ENCODE measurements at places on chromosomes 11 and 22. TPM values are rescaled to one million over a fixed set of nuclear protein-coding genes. Genes with fewer than 3 reads are reported as not detected.

DNA sequence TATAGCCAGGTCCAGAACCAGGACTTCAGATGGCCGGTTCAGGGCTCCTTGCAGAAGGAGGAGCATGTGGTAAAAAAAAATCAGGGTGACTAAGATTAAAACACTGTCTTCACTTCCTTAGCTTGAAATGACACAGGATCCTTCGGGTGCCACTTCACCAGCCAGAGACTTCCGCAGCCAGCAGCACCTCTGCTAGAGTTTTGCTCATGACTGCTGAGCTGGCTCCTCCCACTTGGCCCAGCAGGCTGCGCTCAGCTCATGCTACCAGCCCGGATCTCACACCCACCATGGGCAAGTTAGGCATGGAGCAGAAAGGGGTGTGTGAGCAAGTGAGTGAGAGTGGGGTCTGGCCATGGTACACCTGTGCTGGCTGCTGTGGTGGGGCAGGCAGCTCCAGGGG is 6.6 kb upstream of the MS4A18 start:
- H3K27ac ChIP-seq = no peak overlapping the region
- H3K4me1 ChIP-seq = no peaks in the 10 kb centered on the region
- no peak overlapping the region for H3K4me3 ChIP-seq
- peaks cover 7% of the 10 kb centered on the region for H3K27me3 ChIP-seq

CD248 gene
- total RNA-seq = 0.32 TPM

GRCh38 chr22:27880778-27881394 is 38.2 kb downstream of the PITPNB start:
- no peaks in the 10 kb centered on the region for H3K27me3 ChIP-seq
- peak; percentile 47 for DNase-seq
- no peaks in the 10 kb centered on the region for H3K4me1 ChIP-seq

- no peaks in the 10 kb centered on the region for H3K27me3 ChIP-seq
- no peak overlapping the region for H3K4me3 ChIP-seq
- no peak overlapping the region for H3K27ac ChIP-seq
- H3K4me1 ChIP-seq = no peaks in the 10 kb centered on the region
Observed at GRCh38 chr22:17113600-17113999, 7.6 kb downstream of the TMEM121B start.

- H3K4me3 ChIP-seq = no peak overlapping the region
- no peak for DNase-seq
- peaks cover 7% of the 10 kb centered on the region for H3K4me1 ChIP-seq
- no peak overlapping the region for H3K27ac ChIP-seq
- H3K27me3 ChIP-seq = no peaks in the 10 kb centered on the region
Observed at GRCh38 chr11:111963931-111964340, 26.8 kb downstream of the DIXDC1 start.

DNA sequence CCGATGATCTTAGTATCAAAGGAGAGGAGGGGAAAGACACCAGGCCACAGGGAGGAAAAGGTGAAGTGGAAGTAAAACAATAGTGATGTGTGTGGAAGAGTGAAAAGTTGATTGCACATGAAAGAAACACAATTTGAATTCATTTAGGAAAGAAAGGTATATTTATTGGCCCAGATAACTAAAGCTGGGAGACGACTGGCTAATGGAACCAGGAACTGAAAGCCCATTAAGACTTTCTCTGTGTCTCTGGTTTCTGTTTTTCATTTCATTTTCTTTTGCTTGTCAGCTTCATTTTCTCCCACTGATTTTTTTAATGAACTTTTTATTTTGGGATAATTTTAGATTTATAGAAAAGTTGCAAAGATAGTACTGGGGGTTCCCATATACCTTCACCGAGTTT is 5.1 kb upstream of the DCHS1 start:
- no peak overlapping the region for H3K4me3 ChIP-seq
- H3K27ac ChIP-seq = no peak overlapping the region
- H3K4me1 ChIP-seq = no peaks in the 10 kb centered on the region
- no peak for DNase-seq
- peaks cover 6% of the 10 kb centered on the region for H3K27me3 ChIP-seq

GRCh38 chr11:131880976-131881375 is 510.6 kb downstream of the NTM start:
- DNase-seq = no peak
- no peak overlapping the region for H3K4me3 ChIP-seq
- H3K36me3 ChIP-seq = no peaks in the 10 kb centered on the region
- no peak overlapping the region for H3K27ac ChIP-seq
- no peaks in the 10 kb centered on the region for H3K27me3 ChIP-seq
- H3K4me1 ChIP-seq = no peaks in the 10 kb centered on the region

GRCh38 chr22:27526901-27527300 is 274.7 kb downstream of the MN1 start:
- no peak overlapping the region for H3K27ac ChIP-seq
- no peaks in the 10 kb centered on the region for H3K27me3 ChIP-seq
- H3K36me3 ChIP-seq = no peaks in the 10 kb centered on the region
- peaks cover 5% of the 10 kb centered on the region for H3K4me1 ChIP-seq

GRCh38 chr11:128603752-128604414 is 16.5 kb upstream of the ETS1 start:
- no peak overlapping the region for H3K4me3 ChIP-seq
- no peaks in the 10 kb centered on the region for H3K4me1 ChIP-seq
- no peaks in the 10 kb centered on the region for H3K36me3 ChIP-seq
- no peak overlapping the region for H3K27ac ChIP-seq
- peaks cover 58% of the 10 kb centered on the region for H3K27me3 ChIP-seq

GRCh38 chr22:32760815-32761214 is 40.7 kb upstream of the TIMP3 start:
- H3K36me3 ChIP-seq = no peaks in the 10 kb centered on the region
- DNase-seq = no peak
- H3K4me1 ChIP-seq = no peaks in the 10 kb centered on the region
- H3K4me3 ChIP-seq = no peak overlapping the region

- H3K27ac ChIP-seq = no peak overlapping the region
- no peak for DNase-seq
- H3K4me1 ChIP-seq = no peaks in the 10 kb centered on the region
- H3K4me3 ChIP-seq = no peak overlapping the region
Observed at GRCh38 chr11:57432714-57433163, 5.8 kb upstream of the SLC43A3 start.

TYR gene
- not detected for total RNA-seq

DNA sequence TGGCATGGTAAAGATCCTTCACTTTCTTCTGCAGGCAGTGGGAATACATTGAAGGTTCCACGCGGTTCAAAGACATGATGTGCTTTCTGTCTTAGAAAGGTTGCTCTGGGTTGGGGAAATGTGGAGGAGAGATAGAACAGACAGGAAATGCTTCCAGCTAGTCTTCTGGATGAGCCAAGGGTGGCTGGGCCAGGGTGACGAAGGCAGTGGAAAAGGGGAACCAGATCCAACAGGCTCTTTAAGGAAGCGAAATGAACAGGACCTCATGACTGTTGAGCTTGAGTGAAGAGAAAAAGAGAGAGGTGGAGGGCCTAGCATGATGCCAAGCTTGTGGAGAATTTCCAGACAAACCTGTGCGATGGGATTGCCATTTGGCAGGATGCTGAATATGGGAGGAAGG is 56.4 kb upstream of the LMO1 start:
- H3K36me3 ChIP-seq = no peaks in the 10 kb centered on the region
- H3K27me3 ChIP-seq = no peaks in the 10 kb centered on the region
- no peaks in the 10 kb centered on the region for H3K4me1 ChIP-seq
- H3K4me3 ChIP-seq = no peak overlapping the region
- H3K27ac ChIP-seq = no peak overlapping the region

GRCh38 chr11:104581246-104581980 is 316.8 kb downstream of the CASP12 start:
- no peak overlapping the region for H3K27ac ChIP-seq
- DNase-seq = no peak
- no peaks in the 10 kb centered on the region for H3K36me3 ChIP-seq
- H3K4me1 ChIP-seq = no peaks in the 10 kb centered on the region
- no peaks in the 10 kb centered on the region for H3K27me3 ChIP-seq

CCDC157 gene
- total RNA-seq = 2.1 TPM

JAML gene
- 0.30 TPM for total RNA-seq

GRCh38 chr11:101458161-101458560 is 125.6 kb downstream of the TRPC6 start:
- H3K27ac ChIP-seq = no peak overlapping the region
- H3K27me3 ChIP-seq = no peaks in the 10 kb centered on the region
- no peak for DNase-seq

NKAPD1 gene
- total RNA-seq = 19.4 TPM

- peaks cover 34% of the 10 kb centered on the region for H3K4me1 ChIP-seq
- DNase-seq = no peak
- no peak overlapping the region for H3K4me3 ChIP-seq
- no peaks in the 10 kb centered on the region for H3K27me3 ChIP-seq
Observed at GRCh38 chr11:76765863-76766350, 17.2 kb upstream of the TSKU start.

DNA sequence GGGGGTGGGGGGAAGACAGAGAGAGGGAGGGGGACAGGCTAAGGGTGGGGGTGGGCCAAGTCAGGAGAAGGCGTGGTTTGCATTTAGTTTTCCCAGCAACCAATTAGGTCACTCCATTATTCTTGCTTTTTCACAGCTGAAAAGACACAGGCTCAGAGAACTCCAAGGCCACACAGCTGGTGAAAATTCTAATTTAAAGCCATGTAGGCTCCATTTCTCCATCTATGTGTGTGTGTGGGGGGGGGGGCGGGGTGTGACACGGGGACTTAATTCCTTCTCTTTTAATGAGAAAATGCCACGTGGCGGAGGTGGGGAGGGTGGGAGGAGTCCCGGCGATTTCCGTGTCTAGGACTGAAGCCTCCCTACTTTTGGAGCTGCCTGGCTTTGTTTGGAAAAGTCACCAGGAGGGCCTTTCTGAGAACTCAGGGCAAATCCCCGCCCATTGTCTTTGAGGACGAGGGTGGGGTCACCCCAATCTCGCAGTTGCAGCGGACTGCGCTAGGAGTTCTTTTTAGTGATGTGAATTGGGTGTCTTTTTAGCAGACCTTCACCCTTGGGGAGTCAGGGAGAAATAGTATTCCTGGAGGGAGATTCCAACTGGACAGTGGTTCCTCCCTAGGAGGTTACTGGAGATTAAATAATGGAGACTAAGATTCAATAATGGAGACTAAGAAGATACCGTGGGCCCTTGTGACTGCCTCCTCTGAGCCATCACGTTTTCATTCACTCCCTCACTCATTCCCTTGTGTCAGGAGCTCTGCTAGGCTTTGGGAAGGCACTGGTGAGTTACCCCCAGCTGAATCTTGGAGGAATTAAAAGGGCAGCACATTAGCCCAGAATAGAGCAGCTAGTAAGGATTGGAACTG is 36.4 kb upstream of the PTPRJ start:
- H3K4me1 ChIP-seq = peaks cover 40% of the 10 kb centered on the region
- H3K4me3 ChIP-seq = no peak overlapping the region
- H3K27ac ChIP-seq = no peak overlapping the region
- no peak for DNase-seq
- H3K27me3 ChIP-seq = no peaks in the 10 kb centered on the region
- no peaks in the 10 kb centered on the region for H3K36me3 ChIP-seq

All from HCT116 (cell line).